ENCODE measurements at places on chromosomes 12 and 14. TPM values are rescaled to one million over a fixed set of nuclear protein-coding genes. Genes with fewer than 3 reads are reported as not detected.

The BTBD6 gene
- 45.7 TPM for total RNA-seq

The AICDA gene
- total RNA-seq = not detected

The CIDEB gene
- total RNA-seq = 8.5 TPM

The LRP1-AS gene
- total RNA-seq = not detected

The OR6C2 gene
- total RNA-seq = not detected

The PRB2 gene
- total RNA-seq = not detected

The GLS2 gene
- total RNA-seq = 1.2 TPM

The RERG gene
- total RNA-seq = 1.4 TPM

The ATP2A2 gene
- total RNA-seq = 287 TPM

The SPTB gene
- total RNA-seq = 0.51 TPM

The MED13L gene
- total RNA-seq = 135 TPM

GRCh38 chr12:27198036-27198435 is 46.0 kb upstream of the STK38L start:
- no peak for DNase-seq

- DNase-seq = no peak
Observed at GRCh38 chr14:60632777-60633176, 16.5 kb downstream of the SIX1 start.

- no peak for DNase-seq
Observed at GRCh38 chr14:71021347-71022011, 114.2 kb downstream of the PCNX1 start.

GRCh38 chr14:25150401-25150800 is 100.5 kb upstream of the STXBP6 start:
- DNase-seq = no peak

DNA sequence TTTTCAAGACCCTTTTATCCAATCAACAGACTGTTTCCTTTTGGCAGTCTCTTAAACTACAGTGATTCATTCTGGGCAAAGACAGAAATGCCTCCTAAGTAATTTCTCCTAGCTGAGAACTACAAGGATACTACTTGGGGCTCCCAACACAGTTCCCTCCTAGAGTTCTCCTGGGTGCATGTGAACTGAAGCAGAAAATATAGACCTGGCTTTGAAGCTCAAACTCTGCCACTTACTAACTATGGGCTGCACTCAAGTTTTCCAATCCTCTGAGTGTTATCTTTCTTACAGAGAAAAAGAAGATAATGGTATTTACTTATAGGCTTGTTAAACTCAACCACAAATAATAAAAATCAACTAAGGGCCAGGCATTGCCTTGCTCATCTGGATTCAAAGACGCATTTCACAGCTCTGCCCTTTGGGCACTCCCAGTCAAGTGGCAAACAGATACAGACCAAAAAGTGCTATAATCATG is 97.6 kb downstream of the EFCAB11 start:
- DNase-seq = no peak

DNA sequence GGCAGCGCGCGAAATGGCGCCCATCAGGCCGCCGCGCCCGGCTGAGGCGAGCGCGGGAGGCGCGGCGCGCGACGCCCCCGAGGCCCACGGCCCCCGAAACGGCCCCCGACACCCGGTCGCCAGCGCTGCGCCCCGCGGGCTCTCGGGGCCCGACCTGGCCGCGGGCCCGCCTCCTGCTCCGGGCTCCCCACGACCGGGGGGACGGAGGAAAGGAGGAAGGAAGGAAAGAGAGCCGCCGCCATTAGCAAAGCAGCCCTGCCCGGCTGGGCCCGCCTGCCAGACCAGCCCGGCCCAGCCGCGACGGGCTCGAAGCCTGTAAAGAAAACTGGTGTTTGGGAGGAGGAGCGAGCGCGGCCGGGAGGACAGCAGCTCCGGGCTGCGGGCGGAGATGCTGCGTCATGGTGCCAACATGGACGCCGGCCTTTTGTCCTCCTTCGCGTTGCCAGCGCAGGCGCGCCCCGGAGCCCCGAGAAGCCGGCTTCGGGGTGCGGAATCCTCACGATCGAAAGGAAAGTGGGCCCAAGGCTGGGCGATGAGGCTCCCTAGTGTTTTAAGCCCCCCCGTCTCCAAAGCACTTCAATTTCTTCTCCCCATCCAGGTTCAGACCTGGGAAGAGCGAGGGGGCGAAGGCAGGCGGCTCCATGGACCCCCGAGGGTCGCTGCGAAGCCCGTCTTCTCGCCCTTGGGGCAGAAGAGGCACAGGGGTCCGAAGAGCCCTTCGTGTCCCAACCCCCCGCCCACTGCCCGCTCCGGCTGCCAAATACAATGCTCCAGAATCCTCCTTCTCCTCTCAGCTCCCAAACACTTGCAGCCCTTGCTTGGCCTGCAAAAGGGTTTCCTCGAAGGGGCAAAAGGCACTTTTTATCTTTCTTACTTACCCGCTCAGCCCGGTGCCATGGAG is 2.9 kb upstream of the SETD1B start:
- peak; percentile 90 for DNase-seq

DNA sequence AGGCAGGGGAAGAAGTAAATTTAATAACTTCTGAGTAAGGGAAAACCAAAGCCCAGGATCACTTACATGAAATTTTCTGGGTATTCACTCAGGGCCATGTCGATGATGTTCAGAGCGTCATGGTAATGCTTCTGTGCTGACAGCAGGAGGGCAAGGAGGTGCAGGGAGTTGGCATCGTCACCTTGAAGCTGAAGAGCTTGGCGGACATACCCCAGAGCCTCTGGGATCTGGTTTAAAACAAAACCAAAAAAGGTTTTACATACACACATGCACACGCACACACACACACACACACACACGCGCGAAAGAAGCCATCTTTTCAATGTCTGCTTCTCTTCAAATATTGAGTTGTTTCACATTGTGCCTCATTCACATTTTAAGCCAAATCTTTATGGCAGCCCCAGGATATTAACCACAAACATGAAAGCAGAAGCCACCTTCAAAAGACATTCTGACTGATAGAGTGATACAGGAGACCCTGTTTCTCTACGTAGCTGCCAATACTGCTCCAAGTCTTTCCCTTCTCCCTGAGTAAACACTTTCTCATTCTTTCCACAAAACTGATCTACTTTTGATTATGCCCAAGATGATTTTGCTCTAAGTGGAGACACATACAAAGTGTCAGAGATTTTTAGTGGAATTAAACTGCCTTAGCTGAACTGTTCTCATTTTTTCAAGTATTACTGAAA is 172.1 kb downstream of the TTC7B start:
- DNase-seq = no peak

- no peak for DNase-seq
Observed at GRCh38 chr14:99143126-99143525, 128.9 kb downstream of the BCL11B start.

- peak; percentile 74 for DNase-seq
Observed at GRCh38 chr14:74973003-74973653, 17.7 kb upstream of the PGF start.

- DNase-seq = no peak
Observed at GRCh38 chr12:104741077-104741476, 217.0 kb downstream of the SLC41A2 start.

DNA sequence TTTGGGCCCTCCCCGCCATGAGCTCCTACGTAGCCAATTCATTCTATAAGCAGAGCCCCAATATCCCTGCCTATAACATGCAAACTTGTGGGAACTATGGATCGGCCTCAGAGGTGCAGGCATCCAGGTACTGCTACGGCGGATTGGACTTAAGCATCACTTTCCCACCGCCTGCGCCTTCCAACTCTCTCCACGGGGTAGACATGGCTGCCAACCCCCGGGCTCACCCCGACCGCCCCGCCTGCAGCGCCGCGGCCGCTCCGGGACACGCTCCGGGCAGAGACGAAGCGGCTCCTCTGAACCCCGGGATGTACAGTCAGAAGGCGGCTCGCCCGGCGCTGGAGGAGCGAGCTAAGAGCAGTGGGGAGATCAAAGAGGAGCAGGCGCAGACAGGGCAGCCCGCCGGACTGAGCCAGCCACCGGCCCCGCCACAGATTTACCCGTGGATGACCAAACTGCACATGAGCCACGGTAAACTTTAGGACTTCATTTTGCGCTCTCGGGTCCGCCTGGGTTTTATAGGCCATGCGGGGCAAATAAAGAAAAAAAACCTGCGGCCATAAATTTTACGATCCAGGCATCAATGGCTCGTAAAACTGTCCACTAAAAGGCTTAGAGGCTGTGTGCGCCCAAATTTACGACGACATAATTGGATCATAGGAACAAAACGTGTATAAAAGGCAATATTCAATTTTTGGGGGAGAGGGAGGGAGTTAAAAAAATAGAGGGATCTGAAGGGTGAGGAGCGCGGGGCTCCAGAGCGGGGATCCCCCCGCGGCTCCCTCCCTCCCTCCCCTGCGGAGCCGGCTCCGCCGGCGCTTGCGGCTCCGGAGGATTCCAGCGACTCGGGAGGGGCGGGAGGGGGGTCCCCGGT is 493 bp downstream of the HOXC5 start:
- DNase-seq = no peak

DNA sequence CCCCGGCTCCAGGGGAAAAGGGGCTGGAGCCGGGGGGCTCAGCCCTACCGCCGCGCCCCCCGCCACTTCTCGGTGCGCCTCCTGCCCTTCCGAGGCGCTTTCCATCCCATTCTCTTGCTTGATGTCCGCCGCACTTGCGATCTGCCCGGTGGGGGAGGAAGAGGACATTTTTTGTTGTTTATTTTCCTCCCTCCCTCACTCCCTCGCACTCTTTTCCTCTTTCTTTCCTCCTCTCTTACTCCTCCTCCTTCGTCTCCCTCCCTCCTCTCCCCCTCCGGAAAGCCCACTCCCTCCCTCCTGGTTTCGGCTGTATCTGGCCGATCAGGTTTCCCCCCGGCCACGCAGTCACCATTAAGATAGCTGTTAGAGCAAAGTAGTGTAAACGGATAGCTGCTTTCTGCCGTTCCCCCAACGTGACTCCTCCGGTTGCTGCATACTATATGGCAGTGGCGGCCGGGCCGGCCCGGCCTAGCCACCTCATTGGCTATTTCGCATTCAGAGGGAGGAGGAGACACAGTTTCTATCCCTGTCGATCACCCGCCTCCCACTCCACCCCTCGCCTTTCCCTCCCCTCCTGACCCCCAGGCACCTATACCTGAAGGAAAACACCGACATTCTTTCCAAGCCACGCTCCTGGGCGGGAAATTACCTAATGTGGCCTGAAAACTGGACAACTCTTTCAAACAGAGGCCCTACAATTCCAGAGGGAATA is at the start of gene SIX4:
TSS of gene SIX4 (minus strand) at position 445 of the 712 bp plus-strand sequence. CDS start at position 168, 277 bp downstream.
- peak; percentile 60 for DNase-seq

DNA sequence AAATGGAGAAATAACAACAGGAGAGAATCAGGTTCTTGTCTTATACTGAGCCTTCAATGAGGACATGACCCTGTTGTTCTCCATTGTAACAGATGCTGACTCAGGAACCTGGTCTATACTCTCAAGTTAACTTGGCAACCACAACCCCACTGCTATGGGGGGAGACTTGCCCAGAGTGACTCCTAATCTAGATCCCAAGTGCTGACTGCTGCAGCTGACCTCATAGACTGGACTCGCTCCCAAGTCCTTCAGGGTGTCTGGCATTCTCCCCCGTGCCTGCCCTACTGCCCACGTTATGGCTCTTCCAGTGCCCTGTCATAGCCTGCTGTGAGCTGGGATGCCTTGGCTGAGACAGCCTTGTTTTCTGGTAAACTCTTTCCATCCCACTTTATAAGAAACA is 37.1 kb downstream of the NID2 start:
- DNase-seq = no peak

DNA sequence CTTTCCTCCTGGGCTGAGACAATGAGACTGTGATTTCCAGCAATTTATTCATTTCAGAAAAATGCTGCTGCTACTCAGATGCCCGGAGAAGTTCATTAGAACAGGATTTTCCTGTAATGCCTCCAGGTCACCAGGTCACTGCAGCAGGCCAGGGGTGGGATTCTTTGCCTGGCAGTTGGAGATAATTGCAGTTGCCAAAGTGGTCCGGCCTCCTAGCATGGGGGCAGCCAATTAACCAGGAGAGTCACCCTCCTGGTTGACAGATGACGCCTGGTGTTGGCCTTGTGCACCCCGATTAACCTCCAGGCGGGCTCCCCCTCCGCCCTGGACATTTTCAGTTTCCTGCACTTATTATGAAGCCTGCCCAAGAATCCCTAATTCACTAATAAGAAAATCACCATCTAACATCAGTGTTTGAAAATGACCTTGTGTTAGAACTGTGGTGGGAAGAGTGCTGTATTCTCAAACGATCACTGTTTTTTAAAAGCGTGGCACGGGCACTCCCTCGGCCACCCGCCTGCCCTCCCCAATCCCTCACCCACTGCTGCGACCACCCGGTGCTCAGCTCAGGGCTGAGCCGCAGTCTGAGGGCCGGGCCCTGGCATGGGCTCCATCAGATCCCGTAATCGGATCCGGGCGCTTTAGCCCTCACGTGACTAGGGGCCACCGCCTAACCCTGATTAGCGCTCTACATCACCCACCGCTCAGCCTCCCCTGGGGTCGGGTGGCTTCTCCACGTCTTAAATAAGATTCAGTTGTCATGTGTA is 12.9 kb downstream of the RIMBP2 start:
- no peak for DNase-seq

DNA sequence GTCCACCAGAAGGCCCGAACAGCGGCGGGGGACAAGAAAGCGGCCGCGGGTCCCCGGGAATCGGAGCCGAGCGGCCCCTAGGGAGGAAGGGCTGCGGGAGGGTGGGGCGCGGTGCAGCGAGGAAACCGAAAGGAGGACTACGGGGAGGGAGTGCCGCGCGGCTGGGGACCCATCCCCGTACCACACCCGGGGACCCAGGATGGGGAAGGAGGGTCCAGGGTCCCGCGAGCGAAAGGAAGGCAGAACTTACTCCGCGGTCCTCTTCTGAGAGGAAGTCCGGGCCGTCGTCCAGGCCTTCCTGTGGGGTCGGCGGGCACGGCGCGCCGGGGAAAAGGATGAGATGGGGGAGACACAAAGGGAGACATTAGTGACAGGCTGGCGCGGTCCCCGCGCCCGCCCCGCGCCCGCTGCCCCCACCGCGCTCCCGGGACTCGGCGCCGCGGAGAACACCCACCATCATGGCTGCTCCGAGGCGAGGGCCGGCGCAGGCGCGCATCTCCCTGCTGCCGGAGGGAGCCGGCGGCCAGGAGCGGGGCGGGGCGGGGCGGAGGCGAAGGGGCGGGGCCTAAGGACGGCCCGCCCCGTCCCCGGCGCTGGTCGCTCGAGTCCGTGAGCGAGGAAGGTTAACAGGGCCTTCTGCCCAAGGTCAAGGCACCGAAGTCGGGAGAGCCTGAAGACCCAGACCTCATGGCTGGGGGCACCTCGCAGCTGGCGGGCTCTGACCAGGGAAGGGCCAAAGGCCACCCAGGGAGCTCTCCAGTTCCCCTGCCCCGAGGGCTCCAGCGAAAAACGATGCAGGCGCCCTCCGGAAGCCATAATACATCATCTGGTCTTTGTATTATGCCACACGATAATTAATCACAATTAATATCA is at the start of gene SNX6:
TSS of gene SNX6 (minus strand) at position 492 of the 873 bp plus-strand sequence. CDS start at position 460, 32 bp downstream.
- peak; percentile 87 for DNase-seq

- no peak for DNase-seq
Observed at GRCh38 chr14:94748667-94749347, 21.1 kb downstream of the GSC start.

GRCh38 chr14:21987937-21988336 is 314.3 kb upstream of the OR4E1 start:
- DNase-seq = no peak

GRCh38 chr14:37559386-37559785 is 35.7 kb downstream of the FOXA1 start:
- DNase-seq = no peak

All from mucosa of descending colon (tissue), 3 donors.